Endodermal cell (in vitro differentiated cells): ENCODE measurements at places on chromosomes 6 and 20.

- DNase-seq = no peak
Measured at GRCh38 chr6:67633058-67633457, 1002.0 kb upstream of the ADGRB3 start.

GRCh38 chr20:48823960-48824498 is 3.8 kb downstream of the PREX1 start:
- DNase-seq = no peak

DNA sequence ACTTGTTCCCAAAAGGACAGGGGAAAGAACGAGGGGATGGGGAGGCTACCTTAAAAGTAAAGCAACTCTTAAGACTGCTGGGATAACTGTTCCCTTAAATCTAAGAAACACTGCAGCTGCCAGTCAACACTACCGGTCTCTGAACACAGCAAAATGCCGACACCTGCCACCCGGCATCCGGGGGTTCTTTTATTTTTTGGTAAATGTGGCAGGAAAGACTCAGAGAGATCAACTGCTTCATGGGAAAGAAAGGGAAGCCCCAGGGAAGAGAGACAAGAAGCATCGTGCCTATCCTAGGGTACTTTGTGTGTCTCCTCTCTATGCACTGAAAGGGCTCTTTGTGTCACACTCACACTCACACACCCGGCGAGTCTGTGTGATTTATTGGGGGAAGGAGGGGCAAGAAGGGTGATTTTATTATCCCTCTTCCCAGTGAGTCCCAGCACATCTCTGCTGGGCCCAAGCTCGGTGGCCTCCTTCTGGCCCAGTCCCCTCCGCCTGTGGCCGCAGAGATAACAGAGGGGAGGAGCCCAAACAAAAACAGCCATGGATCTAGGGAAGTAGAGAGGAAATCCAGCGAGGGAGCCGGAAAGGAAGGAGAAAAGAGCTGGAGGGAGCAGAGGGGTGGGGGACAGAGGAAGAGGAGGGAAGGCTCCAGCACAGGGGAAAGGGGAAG is 1.4 kb downstream of the FYN start:
- peak; percentile 64 for DNase-seq

GRCh38 chr6:119676961-119677360 is 327.4 kb upstream of the MAN1A1 start:
- no peak for DNase-seq

DNA sequence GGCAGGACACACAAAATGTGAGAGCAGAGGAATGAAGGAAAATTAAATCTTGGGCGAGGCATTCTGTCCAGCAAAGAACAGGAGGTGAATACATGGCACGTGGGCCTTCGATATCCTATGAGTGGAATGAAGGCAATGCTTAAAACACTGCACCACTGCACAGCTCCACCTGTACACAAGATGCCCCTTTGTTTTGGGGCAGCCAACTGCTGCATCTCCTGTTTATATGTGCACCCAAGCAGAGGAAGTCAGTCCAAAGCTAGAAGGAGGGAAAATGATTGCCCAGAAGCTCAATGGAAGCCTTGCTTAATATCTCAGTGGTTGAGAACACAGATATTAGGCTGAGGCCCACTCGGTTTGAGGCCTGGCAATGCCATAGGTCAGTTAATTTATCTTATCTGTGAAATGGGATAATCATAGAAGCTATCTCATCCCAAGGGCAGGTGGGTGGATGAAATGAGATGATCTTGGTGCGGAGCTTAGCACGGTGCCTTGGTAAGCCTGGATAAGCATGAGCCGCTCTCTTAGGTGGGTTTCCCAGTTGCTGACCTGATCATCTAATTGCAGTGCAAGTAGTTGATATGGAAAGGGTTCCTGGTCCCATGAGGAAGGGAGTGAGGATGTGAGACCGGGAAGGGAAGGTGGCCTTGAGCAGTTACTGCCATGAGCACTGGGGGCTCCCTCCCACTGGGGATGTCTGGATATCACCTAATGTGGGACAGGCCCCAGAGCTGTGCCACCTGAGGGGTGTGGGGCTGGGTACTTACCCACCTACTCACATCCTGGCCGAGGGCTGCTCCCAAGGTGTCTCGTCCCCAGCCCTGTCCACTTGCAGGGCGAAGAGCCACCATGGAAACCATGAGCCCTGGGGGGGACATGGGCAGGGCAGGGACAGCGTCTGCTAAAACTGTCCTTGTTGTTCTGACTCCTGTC is 9.9 kb downstream of the BANF2 start:
- DNase-seq = no peak
